ENCODE measurements at places on chromosomes 7 and 10. TPM values are rescaled to one million over a fixed set of nuclear protein-coding genes. Genes with fewer than 3 reads are reported as not detected.

The TAF5 gene
- 4.7 TPM for total RNA-seq

- DNase-seq, result peak; percentile 63
Measured at GRCh38 chr7:151658778-151659177, 139.1 kb upstream of the RHEB start.

- DNase-seq, result no peak
Measured at GRCh38 chr10:13422800-13423199, 74.7 kb upstream of the SEPHS1 start.

DNA sequence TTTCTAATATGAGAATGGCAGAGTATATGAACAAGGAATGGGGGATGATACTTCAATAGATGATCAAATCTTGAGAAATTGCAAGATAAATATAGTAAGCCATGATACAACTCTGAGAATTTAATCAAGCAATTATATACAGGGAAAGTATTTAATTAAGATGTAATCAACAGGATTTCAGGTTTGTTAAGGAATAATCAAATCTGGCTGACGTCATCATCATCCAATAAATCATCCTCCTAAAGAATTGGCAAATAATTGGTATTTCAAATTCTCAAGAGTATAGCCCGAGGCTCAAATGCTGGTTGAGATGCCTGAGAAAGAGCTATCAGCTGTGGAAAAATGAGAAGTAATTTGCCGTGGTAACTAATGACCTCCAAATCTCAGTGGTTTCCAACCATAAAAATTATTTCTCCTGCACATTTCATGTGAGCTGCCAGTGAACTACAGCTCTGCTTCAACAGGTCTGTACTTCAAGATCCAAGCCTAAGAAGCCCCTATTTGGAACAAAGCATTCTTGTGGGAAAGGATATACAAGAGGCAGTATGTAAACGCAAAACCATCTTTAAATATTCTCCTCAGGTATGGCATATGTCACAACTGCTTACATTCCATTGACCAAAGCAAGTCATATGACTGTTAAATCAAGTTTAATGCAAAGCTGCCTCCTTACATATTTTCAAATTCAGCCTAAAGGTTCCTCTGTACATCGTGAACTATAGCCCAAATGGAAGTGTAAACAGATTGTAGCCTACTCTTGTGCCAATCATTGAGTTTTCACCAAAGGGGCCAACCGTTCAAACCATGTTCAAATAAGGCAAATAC is 503.0 kb downstream of the KIF20B start:
- no peak for DNase-seq

The PTN gene
- 8.3 TPM for total RNA-seq

The AKR1C4 gene
- not detected for total RNA-seq

The PALD1 gene
- not detected for total RNA-seq

The TRIM74 gene
- not detected for total RNA-seq
